ENCODE measurements at places on chromosomes 4 and X.

DNA sequence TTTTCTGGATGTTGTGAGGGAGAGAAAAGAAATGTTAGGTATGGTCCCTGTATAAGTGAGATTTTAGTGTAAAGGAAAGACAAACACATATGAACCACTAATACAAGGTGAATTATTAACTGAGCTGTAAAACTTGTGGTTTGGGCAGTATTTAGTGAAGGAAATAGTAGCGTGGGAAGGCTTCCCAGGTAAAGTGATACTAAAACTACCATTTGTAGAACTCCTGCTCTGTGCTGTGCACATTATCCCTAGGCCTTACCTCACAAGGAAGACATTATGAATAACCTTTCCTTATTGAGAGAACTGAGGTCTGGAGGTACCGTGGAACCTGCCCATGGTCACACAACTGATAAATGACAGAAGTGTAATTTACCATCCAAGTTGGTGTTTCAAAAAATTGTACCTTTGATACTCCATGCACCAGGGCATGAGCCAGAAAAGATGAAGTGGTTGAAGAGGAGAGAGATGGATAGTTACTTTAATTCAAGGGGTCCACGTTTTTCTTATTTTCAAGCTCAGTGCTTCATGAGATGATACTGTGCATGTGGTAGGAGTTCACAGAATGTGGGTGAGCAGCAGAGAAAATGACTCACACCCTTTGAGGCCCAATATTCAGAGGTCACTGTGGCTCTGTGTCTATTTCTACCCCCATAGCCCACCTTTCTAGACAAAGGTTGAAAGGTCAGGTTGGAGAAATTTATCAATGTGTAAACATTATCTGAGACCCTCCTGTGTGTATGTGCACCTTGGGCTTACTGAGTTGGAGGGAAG lies 2.6 kb upstream of the VSIG4 start:
- DNase-seq, result no peak

GRCh38 chrX:10278716-10279115 lies 121.9 kb downstream of the CLCN4 start:
- DNase-seq, result no peak

GRCh38 chrX:5399403-5399802 lies 829.3 kb downstream of the NLGN4X start:
- no peak for DNase-seq

- DNase-seq, result no peak
Observed at GRCh38 chr4:133869486-133869885, 332.1 kb downstream of the PABPC4L start.

GRCh38 chr4:141020801-141021261 lies 112.4 kb downstream of the RNF150 start:
- peak; percentile 90 for DNase-seq

DNA sequence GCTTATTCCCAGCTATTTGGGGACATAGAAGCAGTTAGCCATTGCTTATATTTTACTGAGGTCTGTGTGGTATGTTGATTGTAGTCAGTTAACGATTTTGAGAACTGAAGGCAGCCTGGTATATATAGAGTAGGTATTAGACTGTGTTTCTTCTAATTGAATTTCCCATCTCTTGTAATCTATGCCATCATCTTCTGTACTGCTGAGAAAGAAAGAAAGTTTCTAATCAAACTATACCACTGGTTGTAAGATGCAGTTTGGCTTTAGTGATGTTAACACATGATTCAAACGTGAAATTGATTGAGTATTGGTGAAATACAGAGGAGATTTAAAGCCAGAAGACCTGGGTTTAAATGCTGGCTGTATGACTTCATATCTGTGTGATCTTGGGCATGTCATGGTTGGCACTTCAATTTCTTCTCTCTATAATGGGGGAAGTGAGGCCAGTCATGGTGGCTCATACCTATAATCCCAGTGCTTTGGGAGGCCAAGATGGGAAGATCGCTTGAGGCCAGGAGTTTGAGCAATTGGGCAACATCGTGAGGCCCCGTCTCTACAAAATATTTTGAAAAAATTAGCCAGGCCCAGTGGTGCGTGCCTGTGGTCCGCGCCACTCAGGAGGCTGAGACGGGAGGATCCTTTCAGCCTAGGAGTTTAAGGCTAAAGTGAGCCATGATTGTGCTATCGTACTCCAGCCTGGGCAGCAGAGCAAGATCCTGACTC lies 11.6 kb downstream of the HTT start:
- DNase-seq, result no peak

- DNase-seq, result peak; percentile 64
Observed at GRCh38 chr4:48779095-48779997, 733 bp downstream of the FRYL start.
